ENCODE measurements at places on chromosomes 1 and 21.

DNA sequence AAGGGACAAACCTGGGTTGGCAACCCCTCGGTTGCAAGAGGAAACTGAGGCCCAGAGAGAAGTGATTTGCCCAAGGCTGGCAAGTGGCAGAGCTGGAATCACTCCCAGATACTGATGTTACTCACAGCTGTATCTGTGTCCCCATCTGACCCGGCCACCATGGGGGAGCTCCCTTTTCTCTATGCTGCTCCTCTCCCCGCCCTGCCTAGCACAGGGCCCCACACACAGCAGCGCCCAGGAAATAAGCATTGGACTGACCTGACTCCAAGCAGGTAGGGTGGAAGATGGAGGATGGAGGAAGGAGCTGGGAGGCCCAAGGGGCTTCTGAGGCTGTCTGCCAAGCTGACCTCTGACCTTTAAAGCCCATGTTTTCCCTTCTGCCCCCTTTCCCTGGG lies 3.0 kb upstream of the FBLIM1 start:
- DNase-seq: no peak

GRCh38 chr21:17742181-17742580 lies 77.0 kb downstream of the C21orf91 start:
- DNase-seq: no peak

DNA sequence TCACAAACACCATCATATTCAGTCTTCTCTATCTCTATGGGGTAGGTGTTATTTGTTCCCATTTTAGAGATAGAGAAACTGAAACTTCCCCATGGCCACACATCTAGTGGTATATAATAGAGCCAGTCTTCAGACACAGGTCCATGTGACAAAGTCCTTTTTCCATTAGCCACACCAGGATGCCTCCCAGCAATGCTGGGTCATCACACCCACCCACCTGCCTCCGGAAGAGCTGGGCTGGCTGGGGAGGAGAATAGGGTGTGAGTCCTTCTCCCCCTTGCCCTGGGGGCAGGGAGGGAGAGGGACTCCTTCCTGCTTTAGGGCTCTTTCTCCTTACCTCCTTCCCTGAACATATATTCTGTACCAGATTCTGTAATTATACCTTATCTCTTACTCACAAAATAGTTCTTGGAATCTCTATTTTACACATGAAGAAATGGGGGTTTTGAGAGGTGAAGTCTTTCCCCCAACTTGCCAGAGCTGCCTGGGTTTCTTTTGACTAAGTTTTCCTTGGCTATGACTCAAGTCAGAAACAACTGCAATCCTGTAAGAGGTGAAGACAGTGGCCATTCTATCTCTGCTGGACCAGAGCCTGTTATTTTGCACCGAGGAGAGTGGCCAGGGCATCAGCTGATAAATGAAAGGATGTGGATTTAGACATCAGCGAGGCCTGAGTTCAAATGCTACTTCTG lies 30.0 kb downstream of the SOX13 start:
- DNase-seq: no peak

- DNase-seq: peak; percentile 15
Observed at GRCh38 chr1:210647406-210648333, 319.0 kb downstream of the HHAT start.

GRCh38 chr1:67394548-67394947 lies 35.7 kb downstream of the SERBP1 start:
- DNase-seq: no peak

DNA sequence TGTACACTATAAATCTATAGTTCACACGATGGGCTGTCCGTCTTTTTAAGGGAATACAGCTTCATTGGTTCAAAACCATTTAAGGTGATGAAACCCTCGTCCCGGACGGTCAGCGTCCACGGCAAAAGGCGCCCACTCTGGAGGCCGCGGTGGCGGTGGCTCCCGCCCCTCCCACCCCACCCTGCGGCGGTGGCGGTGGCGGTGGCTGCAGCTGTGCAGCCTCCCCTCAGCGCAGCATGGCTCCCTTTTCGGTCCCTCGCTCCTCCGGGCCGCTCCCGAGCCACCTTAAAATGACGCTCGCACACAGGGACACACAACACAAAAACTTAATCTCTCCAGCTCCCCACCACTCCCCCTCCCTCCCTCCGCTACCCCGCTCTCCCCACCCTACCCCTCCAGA lies 69.1 kb downstream of the WLS start:
- no peak for DNase-seq

- no peak for DNase-seq
Observed at GRCh38 chr21:36946949-36947356, 19.5 kb downstream of the HLCS start.

DNA sequence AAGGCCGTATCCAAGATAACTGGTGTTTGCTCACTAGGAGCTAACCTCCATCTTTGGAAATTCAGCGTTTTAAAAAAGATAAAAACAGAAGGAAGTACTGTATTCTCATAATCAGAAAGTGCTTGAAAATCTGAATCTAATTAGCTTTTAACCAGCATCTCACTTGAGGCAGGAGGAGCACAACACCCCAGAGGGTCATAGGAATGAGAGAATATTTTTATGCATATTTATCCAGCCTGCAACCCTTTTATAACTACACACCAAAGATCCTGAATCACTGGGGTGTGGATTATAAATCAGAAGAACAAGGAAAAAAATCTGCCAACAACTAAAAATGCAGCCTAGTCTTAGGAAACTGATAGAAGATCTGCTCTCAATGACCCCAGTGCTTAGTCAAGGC lies 68.0 kb upstream of the PTCH2 start:
- DNase-seq: no peak

- DNase-seq: no peak
Observed at GRCh38 chr21:36098182-36098532, 28.3 kb downstream of the CBR1 start.

DNA sequence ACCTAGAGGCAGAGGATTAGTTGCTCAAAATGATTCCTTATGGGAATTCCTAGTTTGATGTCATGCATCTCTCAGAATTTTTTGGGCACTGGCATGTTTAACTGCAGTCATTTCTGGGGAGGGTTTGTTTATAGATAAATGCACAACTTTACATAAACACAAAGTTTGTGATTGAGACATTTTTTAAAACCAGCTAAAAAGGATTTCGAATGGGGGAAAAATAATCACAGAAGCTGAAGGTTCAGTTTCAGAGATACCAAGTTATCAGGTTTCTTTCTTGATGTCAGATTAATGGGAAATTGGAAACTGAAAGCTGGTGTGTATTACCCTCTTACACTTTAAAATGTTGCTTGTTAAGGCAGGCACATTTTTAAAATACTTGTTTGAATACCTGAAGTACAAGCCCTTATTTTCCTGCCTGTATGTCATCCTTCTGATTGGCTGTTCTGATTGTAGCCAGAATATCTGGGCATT lies 72.1 kb downstream of the DISP1 start:
- DNase-seq: peak; percentile 57

- DNase-seq: peak; percentile 64
Observed at GRCh38 chr1:162040657-162041056, 17.0 kb upstream of the OLFML2B start.

GRCh38 chr1:14543191-14543840 lies 55.2 kb upstream of the KAZN start:
- DNase-seq: peak; percentile 70

DNA sequence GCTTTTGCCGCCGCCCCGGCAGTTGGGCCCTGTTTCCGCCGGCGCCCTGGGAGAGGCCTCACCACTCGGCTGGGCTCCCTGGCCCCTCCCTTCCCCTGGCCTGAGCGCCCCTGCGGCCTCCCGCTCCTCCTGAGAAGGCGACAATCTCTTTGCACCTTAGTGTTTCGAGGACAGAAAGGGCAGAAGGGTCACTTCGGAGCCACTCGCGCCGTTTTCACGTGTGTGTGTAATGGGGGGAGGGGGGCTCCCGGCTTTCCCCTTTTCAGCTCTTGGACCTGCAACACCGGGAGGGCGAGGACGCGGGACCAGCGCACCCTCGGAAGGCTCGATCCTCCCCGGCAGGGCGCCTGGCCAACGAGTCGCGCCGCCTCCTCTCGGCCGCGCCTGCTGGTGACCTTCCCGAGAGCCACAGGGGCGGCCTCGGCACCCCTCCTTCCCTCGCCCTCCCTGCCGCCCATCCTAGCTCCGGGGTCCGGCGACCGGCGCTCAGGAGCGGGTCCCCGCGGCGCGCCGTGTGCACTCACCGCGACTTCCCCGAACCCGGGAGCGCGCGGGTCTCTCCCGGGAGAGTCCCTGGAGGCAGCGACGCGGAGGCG lies 432 bp upstream of the SIM2 start:
- DNase-seq: no peak

DNA sequence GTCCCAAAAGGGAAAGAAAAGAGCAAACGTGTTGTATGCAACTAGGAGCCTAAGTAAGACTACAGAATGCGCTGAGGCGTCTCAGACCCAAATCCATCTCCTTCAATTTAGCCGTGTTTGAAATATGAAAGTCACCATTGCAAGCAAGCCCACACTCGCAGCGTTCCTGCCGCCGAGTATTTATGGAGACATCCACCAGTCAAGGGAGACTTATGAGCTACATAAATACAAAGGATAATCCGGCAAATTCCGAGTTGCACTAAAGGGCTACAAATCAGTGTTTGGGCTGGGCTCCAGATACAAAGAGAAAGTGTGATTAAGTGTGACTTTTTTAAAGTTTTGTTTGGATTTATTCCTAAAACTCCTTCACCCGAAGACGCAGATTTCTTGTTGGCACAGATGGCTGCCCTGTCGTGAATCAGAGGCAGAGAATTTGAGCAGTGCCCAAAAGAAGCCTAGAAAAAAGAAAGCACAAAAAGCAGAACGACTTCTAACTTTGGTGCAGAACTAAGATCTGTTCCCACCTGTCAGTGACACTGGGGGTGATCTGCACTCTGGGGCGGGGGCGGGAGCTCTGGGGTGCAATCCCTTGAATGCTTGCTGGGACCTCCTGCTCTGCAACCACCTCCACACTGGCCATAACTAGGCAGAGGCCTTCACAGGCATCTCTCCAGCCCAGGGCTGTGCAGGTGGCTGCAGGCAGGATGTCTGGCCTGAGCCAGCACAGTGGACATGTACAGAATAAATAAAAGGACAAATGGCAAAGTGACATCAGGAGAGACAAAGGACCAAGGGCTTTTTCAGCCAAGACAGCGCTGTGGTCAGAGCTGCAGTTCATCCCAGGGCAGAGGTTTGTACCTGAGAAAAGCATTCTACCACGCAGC lies 489.7 kb downstream of the NPHP4 start:
- DNase-seq: no peak

DNA sequence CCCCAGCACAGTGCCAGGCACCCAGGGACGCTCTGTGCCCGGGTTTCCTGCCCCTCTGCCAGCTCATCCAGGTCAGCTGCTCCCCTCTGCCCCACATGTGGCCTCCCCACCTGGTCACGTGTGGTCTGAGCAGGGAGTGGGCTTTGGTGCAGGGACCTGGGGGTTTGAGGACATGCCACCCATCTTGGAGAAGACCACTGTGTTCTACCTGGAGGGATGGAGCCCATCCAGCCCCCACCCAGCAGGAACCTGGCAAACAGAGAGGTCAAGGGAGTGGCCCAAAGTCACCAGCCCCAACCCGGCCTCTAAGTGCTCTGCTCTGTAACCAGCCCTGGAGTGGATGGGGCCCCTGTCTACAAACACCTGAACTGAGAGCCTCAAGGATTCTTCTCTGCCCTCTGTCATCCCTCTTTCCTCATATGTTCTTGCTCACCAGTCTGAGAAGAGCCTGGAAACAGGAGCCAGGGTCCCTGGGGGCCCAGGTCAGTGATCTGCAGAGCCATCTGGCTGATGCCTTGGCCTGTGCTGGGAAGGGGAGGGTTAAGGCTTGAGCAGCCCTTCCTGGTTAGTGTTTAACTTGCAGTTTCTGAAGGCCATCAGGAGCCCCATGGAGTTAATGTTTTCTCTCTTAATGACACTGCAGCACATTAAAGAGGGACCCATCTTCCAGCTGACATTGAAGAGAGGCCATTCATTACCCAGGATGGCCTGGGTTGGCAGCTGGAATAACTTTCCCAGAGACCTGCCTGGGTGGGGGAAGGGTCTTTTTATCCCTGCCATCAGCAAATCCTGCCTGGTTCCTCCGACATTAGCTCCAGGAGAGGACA lies 235.4 kb downstream of the PTPRU start:
- no peak for DNase-seq
